ENCODE measurements at places on chromosomes 3 and 15. TPM values are rescaled to one million over a fixed set of nuclear protein-coding genes. Genes with fewer than 3 reads are reported as not detected.
A peak's percentile ranks its signal among the peaks of the same experiment; 100 is the strongest.

DNA sequence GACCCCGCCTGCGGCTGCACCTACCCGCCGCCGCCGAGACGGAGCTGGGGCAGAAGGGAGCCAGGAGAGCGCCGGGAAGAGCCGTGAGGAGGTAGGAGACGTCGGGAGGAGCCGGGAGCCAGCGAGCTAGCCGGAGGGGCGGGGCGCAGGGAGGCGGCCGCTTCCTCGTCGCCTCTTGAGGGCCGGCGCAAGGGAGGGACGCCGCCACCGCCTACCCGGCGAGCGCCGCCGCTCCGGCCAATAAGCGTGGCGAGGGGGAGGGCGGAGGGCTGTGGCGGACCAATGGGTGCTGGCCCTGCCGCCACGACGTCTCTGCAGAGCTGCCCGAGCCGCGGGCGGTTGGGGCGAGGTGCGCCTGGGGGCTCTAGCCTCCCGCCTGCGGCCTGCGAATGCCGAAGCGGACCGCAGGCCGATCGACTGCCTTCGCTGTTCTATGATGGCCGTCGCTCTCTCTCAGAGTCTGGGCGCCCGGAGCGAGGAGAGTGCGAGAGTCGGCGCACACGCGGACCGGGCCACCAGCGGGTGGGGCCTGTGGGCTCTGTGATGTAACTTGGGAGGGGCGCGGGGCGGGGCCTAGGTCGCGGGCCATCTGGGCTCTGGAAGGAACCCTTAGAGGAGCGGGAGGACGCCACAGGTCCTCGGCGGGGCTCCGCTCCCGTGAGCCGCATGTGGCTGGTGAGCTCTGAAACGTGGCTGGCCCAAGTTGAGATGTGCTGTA, 72.7 kb upstream of the MAP4 start:
- DNase-seq = peak; percentile 98

DNA sequence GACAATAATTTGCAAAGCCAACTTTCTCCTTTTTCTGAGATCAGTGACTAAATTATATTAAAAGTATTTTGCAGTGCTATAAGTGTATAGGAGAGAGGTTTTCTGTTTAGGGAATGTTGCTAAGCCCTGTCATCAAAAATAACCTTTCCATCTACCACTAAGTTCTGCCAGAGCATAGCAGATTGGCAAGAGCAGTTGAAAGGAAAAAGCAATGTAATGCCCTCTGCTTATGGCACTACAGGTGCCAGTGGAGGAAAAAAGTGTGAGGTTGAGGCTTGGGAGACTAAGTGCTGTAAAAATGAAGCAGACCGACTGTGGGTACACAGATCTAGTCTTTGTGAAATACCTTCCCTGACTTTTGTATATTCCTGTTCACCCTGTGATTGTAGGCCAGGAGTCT, 11.5 kb downstream of the FILIP1L start:
- DNase-seq = no peak

GRCh38 chr15:92809064-92809879, 90.9 kb upstream of the CHD2 start:
- peak; percentile 98 for DNase-seq

Gene TM4SF4
- total RNA-seq = not detected

DNA sequence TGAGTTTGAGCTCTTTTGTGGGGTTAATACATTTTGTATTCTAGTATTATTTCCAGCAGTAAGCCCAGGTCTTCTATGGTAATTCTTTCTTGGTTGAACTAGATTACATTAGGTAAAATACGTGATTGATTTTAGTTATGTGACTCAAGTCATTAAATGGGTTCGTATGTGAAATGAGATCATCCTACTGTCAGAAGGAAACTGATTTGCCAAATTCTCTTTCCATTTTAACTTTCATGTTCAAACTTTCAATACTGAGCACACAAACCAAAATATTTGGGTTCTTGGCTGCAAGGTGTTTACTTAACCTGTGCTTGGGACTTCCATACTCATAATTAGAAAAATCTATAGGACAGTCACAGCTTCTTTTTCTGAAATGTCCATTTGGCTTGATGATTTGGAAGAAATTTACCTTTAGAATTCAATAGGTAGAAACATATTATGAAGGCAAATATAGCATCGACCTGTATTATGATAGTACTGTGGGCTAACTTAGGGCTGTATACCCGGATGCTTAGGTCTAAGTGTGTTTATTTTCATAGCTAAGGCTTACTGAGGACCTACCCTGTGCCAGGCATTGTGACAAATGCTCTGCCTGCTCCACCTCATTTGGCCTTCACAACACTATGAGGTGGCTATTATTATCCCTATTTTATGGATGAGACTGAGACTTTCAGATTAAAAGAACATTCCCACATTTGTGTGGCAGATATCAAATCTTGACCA, 631.8 kb upstream of the GRM7 start:
- no peak for DNase-seq

GRCh38 chr3:151236736-151237135, 33.7 kb upstream of the GPR171 start:
- DNase-seq = no peak

DNA sequence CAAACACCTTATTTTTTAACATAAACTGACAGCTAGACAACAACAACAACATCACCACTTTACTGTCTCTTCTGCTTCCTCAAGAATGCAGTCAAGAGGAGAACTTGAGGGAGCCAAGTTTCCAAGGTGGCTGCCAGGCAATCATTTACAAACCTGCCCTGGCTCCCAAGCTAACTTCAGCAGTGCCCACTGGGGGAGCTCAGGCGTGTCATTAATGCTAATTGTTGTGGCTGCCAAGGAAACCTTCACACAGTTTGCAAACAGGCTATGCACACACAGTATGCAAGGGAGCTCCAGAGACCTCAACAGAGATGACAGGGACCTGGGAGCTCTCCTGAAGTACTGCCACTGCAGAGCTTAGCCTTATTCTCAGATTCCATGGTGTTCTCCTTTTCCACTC, 2.1 kb downstream of the DZIP1L start:
- DNase-seq = no peak

GRCh38 chr3:181313335-181313734, 323.8 kb upstream of the DNAJC19 start:
- no peak for DNase-seq

GRCh38 chr3:39065197-39065596, 13.4 kb downstream of the WDR48 start:
- peak; percentile 46 for DNase-seq

GRCh38 chr3:25910997-25911396, 121.1 kb downstream of the OXSM start:
- peak; percentile 20 for DNase-seq

DNA sequence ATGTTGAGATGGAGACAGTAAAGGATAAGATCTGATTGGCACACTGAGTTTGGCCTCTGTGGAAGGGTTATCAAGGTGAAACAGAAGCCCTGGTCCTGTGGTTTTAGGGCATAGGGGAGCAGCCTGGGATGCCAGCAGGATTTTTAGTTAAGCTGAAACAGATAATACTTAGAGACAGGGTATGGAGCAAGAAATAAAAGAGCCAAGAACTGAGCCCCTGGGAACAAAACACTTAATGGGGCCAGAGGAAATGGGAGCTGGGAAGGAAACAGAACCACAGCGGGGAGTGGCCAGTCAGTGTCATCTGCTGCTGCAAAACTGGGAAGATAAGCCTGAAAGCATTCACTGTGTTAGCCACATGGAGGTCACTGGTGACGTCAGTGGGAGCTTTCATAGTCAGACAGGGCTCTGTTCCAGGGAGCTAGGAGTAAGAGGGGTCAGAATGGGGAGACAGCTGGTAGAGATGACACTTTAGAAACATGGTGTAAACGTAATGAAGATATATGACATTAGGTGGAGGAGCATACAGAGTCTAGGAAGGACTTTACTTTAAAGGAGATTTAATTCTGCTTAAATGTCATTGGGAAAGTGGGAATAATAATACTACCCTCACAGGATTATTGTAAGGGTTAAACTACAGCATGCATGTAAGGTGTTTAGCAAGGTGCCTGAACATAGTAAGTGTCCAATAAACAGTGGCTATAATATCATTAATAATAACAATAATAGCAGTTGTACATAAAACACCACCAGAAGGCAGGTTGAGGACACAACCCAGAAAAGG, 172.7 kb upstream of the CTNNB1 start:
- peak; percentile 59 for DNase-seq

Gene ROBO2
- not detected for total RNA-seq

Gene ACAN
- 1.2 TPM for total RNA-seq

GRCh38 chr3:126558336-126559071, at the start of gene C3orf22:
C3orf22 (minus strand) TSS chr3:126558932; CDS start chr3:126553390, 5,542 bp downstream.
- DNase-seq = no peak

Gene ANKRD63
- not detected for total RNA-seq

Gene IQCH
- 1.4 TPM for total RNA-seq

- DNase-seq = no peak
Observed at GRCh38 chr3:109035082-109035481, 81.4 kb upstream of the GUCA1C start.

Gene GABRB3
- total RNA-seq = 0.28 TPM

DNA sequence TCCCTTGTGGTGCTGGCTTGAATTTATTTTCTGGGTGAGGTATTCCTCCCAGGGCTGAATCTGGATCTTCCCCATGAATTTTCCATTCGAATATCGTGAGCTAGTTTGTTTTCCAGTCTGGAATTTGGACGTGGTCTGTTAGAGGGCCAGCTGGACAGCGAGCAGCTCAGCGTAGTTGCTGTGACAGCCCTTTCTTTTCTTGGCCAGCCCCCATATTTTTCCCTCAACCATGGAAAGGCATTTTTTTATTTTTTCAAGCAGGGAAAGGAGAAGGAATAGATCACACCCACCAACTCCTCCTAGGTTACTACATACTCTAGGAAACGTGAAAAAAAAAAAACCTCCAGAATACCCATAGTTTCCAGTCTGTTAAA, 152.0 kb downstream of the KLHL25 start:
- DNase-seq = no peak

GRCh38 chr15:56047354-56047753, 53.9 kb upstream of the NEDD4 start:
- peak; percentile 77 for DNase-seq

GRCh38 chr15:66400351-66400774, 13.7 kb downstream of the MAP2K1 start:
- DNase-seq = no peak

- no peak for DNase-seq
Observed at GRCh38 chr3:13780432-13781176, 99.3 kb downstream of the WNT7A start.

GRCh38 chr3:45560281-45560971, 34.1 kb upstream of the LIMD1 start:
- DNase-seq = peak; percentile 25

DNA sequence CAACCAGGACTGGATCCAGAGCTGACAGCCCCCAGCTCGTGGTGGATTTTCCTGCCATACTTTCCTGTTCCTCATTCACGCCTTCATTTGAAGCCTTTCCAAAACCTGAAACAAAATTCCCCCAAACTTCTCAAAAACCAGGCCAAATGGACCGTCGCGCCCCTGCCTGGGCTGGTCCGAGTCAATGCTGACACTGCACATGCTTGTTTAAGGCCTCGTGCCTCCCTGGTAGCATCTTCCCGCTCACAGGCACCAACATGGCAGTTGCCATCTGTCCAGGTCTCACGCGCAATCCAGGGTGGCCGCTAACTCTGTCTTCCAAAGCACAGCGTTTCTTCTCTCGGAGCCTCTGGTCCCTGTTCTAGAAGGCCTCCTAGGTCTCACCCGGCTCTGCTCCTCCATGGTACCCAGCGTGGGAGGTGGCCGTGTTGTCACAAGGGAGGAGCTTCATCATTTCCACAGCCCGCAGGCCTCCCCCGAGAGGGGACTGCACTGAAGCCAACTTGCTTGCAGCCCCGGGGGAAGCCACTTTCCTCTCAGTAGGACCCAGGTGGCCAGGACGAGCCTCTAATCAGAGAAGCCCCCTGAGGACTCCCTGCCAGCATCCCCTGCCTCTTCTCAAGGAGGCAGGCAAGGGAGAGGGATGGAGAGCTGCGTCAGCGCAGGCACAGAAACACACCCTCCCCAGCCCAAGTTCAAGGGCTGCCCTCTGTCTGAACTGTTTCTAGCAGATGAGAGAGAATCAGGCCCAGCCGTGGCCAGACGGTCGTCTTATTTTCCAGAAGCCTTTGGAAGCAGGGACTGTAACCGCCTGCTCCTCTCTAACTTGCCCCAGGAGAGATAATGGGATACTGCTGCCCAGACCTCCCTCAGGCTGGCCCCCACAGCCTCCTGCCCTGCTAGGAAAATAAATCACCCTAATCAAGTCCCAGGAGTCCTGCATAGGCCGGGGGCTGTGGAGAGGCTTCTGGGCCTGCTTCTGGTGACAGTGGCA, 152.8 kb upstream of the TLE3 start:
- no peak for DNase-seq

GRCh38 chr3:60514866-60515265, 736.4 kb downstream of the FHIT start:
- DNase-seq = no peak

Gene SCN11A
- not detected for total RNA-seq

DNA sequence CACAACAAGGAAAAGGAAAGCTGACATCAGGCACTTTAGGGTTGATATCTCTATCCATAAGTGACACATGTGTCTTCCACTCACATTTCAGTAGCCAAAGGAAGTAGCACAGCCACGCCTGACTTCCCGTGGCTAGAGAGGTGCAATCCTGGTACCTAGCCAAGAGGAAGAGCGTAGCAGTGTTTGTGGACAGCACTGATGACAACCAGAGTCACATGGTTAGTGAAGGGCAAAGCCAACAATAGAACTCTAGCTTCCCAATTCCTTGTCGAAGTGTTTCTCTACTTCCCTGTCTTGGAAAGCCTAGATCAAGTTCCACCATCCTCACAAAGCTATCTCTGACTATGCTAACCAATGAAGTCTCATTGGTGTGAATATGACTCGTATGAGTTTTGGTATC, 189.2 kb downstream of the RSL24D1 start:
- DNase-seq = no peak

DNA sequence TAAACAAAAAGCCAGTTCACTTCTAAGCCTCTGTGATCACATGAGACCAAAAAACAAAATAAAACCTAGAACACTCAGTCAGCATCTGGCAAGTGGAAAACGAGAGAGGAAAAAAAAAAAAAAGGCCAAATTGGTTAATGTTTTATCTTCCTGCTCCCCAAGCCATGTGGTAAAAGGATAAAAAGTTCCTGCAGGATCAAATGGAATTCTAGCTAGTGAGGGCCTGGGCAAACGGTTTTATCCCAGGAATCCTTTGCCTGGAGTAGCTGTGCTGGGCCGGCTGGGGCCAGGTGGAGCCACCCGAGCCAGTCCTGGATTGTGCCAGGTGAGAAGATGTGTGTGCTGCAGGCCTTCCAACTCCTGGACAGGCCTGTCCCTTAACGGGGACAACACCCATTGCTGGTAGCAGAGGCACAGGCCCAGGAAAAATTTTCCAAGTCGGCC, 13.2 kb downstream of the SMAD6 start:
- no peak for DNase-seq

Gene ATP13A5
- not detected for total RNA-seq

DNA sequence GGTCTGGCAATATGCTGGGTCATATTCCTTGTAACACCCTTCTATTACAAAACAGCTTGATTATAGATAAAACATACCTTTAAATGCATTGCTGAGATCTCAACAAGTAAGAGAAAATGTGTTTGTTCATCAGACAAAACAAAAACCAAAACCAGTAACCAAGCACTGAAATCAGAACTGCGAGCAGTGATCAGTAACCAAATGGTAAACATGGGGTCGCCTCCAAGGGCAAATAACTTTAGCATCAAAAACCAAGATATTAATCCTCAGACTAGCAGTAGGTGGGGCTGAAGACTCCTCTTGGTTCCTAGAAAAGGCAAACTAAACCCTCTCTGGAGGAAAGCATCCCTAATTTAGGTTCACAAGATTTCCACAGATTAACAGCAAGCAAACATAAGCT, 6.6 kb upstream of the HESX1 start:
- DNase-seq = no peak

Measured in dermis blood vessel endothelial cell (primary cell).